ENCODE measurements at places on chromosomes 12 and 14.

GRCh38 chr12:117192057-117192456 is 1.8 kb upstream of the FBXO21 start:
- no peak for DNase-seq

DNA sequence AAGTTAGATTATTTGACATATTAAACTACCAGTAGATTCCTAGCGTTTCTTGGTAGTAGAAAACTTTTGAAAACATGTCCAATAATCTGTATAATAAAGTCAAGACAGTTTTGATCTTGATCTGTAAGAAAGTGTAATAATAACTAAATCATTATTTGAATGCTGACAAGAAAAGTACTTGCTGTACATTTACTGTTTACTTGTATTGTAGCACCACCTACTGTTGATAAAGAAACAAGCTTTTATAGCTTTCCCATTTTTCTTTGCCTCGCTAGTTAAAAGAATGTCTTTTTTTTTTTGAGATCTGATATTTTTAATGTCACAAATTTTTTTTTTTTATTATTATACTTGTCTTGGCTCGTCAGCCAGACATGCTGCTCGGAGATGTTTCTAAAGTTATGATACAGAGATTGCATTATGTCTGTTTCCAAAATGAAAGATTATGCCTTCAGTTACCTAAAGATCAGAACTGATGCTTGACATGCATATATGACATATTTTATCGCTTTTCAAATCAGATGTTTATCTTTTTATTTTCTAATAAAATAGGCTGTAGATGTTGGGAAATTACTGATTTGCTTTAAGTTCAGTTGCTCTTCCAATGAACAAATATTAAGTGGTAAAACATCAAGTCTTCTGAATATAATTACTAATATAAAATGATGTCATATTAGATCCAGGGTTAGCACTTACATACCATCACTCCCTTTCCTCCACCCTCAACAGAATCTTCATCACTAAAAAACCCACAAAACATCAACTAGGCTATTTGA is 140.5 kb downstream of the AKAP6 start:
- DNase-seq = peak; percentile 44

GRCh38 chr12:120361506-120362208 is 7.3 kb downstream of the MSI1 start:
- DNase-seq = peak; percentile 37

DNA sequence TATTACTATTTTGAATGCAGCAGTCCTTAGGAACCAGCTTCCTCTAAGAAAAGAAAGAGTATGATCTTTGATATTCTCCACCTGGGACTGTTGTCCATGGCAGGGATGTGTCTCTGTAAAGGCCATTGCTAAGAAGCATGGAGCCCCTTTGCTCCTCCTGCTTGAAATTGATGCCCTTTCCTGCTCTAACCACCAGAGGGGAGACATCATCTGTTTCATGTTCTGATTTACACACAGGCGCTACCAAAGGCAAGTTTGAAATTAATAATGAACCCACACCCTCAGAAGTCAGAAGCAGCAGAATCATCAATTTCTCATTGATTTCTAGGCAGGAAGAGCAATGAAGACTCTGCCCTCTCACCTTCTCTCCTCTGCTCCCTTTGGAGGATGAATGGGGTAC is 253.8 kb downstream of the RMST start:
- peak; percentile 2 for DNase-seq

DNA sequence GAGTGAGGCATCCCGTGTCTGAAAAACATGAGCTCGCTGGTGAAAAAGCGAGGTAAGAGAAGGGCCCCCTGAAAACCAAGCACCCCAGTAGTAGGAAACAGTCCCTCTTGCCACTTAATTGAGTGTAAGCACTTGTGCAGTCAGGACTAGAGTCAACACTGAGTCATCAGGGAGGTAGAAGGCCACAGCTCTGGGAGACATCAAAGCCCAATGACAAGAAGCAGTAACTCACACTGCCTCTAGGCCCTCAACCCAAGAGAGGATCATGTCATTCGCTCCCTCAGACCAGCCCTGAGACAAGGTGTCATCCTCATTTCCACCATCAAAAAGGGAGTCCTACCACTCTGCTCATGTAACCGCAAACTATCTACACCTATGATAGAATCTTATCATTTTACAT is 17.8 kb downstream of the POMT2 start:
- no peak for DNase-seq

DNA sequence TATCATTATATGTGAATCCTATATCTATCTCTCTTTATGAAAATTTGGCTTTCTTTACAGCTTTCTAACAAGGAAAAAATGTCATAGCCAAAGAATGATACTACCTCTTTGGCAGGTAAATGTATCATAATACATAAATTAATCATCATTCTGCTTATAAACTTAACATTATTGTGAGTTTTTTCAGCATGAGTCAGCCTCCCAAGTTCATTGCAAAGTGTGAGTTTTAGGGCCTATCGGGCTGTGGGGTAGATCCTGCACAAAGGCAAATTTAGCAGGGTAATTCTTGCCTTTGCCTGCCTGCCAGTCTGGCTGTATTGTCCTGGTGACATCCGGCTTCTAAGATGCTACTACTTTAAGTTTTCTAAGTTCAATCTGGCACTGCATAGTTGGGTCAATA is 412.6 kb downstream of the MDGA2 start:
- no peak for DNase-seq

DNA sequence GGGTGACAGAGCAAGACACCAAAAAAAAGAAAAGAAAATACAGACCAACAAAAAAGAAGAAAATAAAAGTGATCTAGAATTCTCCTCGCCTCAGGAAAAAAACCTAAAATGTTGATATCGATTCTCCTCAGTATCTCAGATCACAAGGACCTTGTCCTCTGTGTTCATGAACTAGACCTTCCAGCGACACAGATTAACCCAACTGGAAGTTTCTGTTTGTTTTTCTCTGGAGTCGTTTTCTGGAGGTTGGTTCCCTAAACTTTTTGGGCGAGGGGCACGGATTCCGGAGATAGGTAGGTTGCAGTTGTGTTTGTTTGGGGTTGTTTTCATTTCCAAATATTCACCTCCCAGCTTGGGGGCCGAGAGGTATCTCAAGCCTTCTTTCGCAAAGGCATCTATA is 559 bp upstream of the RFC5 start:
- no peak for DNase-seq

- no peak for DNase-seq
Measured at GRCh38 chr12:124727922-124728321, 135.7 kb downstream of the SCARB1 start.

DNA sequence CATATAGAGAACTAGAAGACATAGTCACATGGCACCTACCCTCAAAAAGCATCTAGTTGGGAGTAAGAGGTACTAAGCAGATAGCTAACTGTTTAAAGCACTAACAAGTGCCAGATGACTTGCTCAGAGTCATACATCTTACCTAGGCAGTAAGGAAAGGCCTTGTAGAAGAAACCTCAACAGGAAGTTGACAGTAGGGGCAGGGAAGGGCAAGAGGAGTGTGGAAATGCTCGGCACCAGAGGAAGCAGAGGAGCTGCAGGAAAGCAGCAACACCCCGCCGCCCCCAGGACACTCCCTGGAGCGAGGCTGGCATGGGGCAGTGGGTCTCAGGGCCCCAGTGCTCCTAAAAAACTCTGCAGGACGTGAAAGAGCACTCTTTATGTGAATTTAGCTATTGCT is 92.9 kb downstream of the PPP2R5C start:
- DNase-seq = no peak

DNA sequence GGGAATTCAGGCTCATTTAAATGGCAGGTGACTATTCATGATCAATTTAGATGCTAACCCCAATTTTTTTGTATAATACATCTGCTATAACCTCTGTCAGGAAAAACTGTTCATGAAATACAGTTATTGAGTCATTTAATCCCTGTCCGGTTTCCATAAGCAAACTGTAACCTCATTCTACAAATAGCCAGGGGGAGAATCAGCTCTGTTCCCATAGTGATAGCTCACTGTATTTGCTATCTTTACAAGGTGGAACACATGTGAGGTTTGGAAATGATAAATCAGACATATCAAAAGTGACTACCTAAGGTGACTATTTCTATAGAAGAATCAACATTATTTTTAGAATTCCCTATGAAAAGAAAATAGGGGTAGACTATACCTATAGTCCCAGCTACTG is 38.6 kb upstream of the VPS33A start:
- no peak for DNase-seq

GRCh38 chr12:7114851-7115250 is 5.8 kb upstream of the C1RL start:
- DNase-seq = no peak

DNA sequence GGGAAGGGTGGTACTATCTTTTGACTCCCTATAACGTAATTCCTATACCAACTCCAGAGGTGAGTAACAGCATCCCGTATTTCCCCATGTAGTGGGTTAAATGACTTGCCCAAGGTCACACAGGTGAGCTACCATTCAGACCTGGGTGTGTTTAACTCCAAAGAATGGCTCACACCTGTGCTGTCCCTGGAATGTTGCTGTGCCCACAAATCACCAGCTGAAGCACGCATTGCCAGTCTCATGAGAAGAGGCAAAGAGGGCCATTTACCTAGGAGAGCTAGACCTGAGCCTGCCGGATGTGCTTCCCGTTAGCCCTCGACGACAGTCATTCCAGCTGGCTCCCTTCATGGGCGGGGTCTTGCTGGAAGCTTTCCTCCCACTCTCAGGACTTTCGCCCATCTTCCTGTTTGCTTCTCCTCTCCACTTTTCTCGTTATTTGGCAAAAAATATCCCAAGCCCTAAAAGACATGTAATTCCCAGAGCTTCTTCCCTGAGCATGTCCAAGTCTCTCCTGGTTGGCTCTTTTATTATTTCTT is 106.6 kb upstream of the VASH1 start:
- DNase-seq = no peak

DNA sequence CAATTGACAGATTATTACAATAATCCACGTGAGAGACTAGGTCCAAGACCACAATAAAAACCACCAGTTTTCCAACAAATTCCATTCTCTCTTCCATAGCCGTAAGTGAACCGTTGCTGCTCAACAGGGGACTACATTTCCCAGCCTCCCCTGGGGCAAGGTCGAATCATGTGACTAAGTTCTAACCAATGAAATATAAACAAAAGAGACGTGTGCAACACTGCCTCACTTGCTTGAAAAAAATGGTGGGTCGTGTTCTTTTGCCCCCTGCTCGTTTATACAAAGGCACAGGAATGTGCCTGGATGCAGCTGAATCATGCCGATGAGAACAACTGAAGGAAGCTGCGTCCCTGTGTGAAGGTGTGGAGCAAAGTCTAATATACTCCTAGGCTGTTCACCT is 51.1 kb downstream of the HSPB8 start:
- DNase-seq = peak; percentile 4

Data from stromal cell of bone marrow (primary cell).